RPMI7951 (cell line): ENCODE measurements at places on chromosomes 4 and X. TPM values are rescaled to one million over a fixed set of nuclear protein-coding genes. Genes with fewer than 3 reads are reported as not detected.

GRCh38 chr4:158163941-158164767 lies 8.7 kb downstream of the GASK1B start:
- peak; percentile 26 for DNase-seq

DNA sequence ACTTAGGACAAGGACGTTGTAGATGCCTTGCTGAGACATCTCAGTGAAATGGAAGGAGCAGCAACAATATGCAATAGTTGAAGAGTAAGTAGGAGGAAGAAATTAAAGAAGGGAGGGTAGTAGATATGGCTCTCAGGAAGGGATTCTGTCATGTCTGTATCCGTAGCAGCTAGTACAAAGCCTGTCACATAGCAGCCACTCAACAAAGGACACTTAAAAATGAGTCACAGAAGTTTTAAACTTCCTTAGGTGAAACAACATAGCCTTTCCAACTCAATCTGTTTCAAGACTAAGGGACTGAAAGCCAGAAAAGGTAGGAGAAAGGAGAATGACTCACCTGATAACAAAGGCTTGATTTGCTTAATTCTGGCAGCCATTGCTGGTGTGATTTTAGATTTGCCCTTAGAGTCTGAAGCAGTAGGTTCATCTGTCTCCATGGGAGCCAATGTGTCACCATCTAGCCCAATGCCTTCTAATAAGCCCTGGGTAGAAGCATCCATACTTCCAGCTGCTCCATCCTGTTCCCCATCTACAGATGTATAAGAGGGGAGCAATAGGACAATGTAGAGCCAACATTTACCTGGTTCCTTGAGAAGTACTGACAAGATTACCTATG lies 86.6 kb downstream of the HUWE1 start:
- no peak for DNase-seq

DNA sequence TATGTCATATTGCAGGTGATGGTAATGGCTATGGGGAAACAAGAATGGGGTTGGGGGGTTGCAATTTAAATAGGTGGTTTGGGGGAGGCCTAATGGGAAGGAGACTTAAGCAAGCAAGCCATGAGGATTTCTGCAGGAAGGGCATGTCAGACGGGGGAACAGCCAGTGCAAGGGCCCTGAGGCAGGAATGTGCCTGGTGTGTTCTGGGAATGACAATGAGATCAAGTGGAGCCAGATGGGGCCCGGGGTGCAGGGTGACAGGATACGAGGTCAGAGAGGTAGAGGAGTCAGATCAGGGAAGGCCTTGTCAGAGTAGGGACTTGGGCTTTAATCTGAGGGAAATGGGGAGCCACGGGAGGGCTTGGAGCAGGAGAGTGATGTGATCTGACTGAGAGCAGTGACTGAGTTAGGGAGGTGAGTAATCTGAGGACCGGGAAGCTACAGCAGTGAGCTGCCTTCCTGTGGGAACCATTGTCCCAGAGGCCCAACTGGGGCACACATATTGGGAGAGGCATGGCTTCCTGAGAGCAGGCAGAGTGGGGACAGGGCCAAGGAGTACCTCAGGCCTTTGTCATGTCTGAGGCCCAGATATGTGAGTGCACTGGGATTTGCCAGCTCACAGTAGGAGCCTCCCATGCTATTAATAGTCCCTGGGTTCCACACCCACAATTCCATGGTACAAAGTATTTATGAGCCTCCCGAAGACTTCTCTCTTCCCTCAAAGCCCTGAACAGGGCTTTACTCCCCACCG lies 139.8 kb downstream of the BCOR start:
- DNase-seq, result peak; percentile 60

DNA sequence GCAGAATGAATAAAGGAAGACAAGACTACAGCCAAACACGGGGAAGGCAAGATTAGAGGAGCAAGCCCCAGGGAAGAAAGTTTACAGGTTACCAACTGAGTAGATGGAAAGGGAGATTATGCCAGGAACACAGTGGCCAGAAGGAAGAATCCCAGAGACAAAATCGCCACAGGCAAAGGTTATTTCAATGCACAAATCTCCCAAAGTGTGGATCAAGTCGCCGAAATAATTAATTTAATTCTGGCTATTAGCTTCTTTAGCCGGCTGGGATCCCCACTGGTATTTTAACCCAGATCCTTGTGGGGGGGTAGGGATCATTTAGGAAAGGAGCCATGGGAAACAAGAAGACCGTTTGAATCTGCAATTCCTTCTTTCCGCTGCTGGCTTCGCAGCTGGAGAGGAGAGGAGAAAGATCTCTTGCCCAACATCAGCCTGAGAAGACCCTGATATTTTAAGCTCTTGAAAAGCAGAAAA lies 171.0 kb downstream of the DHX15 start:
- no peak for DNase-seq

DNA sequence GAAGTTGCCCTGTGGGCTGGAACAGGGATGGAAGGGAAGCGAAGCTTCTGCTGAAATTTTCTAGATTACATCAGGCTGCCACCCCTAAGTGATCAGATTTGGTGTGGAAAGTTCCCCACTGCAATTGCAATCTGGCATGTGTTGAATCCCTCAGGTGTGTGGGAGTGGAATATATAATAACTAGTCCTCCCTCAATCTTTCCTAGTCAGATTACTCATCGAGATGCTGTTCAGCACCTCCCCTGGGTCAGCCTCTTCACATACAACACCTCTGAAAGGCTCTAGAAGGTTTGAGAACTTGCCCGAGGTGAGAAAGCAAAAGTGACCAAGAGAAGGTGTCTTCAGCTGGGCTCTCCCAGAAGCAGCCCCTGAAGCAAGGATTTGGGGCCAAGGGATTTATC lies 336.8 kb downstream of the BCOR start:
- no peak for DNase-seq

Gene CTAG1A
- not detected in 2 replicates for total RNA-seq

Gene NCBP2L
- total RNA-seq, result not detected in 2 replicates

Gene GK
- 6.6 and 7.2 TPM in 2 replicates for total RNA-seq
